ENCODE measurements at places on chromosomes 3 and 15. TPM values are rescaled to one million over a fixed set of nuclear protein-coding genes. Genes with fewer than 3 reads are reported as not detected.
A peak's percentile ranks its signal among the peaks of the same experiment; 100 is the strongest.

Gene GFM1
- total RNA-seq, result 60.1 TPM

DNA sequence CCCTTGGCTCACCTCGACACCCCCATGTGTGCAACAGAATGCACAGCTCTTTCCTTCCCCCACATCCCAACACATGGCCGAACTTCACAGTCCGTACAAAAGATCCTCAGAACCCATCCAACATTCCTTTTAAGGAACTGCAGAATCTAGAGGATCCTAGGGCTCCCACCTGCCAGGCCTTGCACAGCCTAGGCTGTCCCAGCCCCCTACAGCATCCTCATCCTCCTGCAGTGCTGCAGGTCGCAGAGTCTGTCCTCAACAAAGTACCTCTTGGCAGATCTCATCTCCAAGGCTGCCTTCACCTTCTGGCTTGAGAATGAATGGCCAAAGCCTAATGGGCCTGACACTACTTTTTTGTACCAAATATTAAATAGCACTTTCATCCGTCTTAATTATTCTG lies 19.8 kb downstream of the PRR23E start:
- DNase-seq, result no peak

DNA sequence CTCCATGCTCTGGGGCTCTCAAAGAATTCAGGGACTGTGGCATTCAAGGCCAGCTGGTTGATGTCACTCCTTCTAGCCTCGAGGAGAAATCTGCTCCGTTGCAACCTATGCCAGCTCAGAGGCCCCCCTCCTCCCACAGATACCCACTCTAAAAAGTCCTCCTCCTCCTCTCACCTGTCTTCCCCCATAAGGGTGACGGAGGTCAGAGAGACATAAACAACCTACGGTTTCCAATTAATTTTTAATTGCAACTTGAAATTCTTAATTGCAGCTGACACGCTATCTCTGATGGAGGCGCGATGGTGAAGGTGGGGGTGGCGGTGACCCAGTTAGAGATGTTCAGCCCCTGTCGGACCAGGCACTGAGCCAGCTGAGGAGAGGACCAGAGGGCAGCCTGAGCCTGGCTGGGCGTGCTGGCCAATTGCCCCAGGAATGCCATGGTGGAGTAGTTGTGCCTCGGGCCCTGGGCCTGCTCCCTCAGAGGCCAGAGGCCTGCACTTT lies 43.2 kb upstream of the INSYN1 start:
- DNase-seq, result peak; percentile 85

Gene CD96
- total RNA-seq, result 0.65 TPM

DNA sequence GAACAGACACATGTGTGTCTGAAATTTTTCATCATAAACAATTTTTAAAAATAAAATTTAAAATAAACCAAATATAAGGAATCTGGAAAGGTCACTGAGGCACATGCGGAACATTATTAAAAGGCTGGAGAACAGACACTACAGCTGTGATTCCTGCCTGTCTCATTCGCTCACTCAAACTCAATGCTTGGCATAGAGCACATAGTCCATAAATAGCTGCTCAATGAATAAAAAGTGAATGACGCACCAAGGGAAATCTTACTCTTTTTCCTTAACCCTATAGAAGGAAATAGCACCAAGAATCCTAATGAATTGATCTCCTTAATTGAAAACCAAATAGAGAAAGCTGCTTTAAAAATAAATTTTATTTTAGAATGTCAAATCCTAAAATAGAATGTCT lies 98.4 kb downstream of the FSIP1 start:
- DNase-seq, result no peak

GRCh38 chr3:131796111-131796510 lies 238.7 kb downstream of the CPNE4 start:
- DNase-seq, result no peak

DNA sequence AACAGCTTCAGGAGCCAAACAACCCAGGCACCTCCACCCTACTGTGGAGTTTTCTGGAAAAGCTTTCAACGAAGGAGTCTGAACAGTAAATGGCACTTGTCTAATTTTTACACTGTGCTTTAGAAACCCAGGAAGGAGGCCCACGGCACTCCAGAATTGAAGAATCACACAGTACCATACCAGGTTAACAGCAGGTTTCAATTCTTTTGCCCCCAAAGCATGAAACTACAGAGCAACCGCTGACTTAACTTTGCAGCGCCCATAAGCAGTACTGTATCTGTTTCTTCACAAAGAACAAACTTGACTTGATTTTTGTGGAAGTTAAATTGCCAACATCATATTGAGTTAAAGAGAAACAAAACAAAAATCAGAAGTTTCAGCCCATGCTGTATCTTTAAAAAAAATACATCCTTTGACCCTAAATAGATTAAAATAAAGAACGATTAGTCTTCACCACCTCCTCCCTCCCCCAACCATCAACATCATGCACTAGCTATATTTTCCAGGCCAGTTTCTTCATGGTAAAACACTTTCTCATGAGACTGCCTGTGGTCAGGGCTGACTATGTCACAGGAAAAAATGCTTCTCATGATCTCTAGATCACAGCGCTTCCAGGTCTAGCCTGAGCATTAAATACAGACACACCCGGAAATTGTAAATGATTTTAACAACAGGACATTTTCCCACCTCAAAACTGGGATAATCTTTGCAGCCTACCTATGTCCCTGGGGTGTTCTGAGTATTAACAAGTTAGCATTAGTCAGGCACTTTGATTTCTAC lies 456.3 kb downstream of the FOXP1 start:
- no peak for DNase-seq

DNA sequence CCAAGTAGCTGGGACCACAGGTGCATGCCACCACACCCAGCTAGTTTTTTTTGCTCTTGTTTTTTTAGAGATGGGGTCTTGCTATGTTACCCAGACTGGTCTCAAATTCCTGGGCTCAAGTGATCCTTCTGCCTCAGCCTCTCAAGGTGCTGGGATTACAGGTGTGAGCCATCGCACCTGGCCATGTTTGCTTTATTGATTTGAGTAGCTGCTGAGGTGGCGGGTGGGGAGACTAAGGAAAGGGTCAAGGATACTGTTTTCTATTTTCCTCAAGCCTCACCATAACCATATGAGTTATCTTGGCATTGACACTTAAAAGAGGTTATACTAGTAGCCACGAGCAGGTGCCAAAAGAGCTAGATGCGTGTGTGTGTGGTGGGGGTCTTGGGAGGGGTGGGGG lies 39.0 kb downstream of the CYFIP1 start:
- DNase-seq, result no peak

DNA sequence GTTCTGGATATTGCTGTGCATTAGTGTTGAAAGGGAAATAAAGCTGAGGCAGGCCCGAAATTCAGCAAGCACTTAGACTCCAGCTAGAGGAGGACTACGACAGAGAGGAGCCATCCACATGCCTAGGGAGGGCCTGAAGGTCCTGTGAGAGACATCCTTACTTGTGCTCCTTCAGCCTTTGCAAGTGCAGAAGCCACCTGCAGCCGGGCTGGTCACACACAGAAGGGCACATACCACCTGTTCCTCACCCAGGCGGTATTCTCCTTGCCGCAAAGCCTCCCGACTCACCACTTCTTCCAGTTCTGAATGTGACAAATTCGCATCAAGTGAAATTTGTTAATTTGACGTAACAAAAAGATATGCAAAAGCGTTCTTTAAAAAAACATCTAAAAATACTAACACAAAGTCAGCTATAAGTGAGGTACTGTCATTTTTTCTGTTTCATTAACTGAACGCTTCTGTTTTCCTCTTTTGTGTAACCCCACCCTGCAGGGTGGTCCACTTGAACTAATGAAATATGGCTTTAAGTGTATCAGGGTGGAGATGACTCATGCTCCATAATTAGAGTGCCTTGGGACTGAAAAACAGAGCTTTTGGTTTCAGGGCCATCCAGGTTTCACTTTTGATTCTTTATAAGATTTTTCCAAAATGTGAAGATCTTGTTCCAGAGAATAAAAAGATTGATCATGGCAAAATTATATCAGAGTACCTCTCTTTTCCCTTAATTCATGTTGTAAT lies 467.9 kb upstream of the ATP11B start:
- no peak for DNase-seq

Gene SOX14
- not detected for total RNA-seq

DNA sequence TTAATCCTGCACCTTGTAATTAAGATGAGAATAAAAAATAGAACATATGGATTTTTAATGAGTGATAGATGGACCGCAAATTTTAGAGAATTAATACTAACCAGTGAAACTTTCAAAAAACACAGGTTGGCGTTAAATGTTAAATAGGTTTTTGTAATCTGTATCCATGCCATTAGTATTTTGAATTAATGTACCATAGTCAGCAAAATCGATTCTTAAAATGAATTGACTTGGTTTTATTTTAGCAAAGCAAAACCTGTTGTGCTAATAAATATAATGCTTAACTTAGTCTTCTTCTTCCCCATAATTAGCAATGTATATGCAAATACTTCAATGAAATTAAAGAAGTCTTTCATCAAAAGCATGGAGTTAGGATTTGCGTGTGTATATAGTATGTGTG lies 63.1 kb downstream of the EPHA6 start:
- no peak for DNase-seq

DNA sequence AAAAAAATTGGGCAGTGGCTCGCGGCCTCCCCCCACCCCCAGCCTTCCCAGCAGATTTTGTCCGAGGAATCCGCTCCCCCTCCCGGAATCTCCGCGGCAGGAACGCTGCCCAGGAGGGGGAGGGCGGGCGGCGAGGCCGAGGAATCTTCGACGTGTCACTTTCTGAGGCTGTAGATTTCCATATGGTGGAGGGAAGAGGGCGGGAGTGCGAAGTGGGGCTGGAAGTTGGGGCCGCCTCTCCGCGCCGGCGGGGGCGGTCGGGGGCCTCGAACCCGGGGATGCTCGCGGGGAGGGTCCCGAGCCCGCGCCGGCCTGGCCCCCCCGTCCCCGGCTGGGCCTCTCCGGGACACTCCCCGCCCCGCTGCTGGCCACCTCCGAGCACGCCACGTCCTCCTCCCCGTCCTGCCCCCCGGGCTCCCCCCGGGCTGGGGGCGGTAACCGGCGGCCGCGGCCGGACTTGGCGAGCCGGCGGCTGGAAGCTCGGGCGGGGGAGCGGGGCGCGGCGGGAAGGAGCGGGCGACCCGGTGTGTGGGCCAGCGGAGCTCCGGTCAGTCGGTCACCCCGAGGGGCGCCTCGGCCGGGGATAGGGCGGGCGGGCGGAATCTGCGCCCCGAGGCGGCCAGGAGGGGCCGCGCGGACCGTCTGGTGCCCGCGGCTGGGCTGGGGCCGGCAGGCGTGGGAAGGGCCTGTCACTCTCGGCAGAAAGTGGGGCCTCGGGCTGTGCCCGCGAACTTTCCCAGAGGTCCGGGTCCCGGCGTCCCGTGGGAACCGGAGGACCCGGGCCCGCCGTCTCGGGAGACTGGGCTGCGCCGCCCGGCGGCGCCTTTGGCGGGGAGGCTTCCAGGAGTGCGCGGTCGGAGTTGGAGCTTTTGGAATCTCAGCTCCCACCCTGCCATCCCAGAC lies 951 bp downstream of the FNDC3B start:
- DNase-seq, result peak; percentile 90

DNA sequence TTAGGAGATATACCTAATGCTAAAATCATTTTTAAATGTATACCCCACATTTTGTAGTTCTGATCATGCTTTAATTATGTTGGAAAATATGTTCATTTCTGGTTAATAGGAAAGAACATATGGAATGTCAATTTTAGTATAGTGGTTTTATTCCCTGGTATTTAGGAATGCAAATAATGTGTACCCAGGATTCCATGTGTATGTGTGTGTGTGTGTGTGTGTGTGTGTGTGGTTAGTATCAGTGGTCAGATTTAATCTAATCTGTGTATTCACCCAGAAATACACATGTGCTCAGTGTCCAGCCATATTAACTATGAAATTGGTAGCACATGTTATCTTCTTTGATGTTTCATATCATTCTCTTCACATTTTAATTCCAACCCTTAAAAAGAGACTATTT lies 233.5 kb upstream of the DCBLD2 start:
- no peak for DNase-seq

GRCh38 chr3:15614958-15615357 lies 13.4 kb downstream of the BTD start:
- no peak for DNase-seq

DNA sequence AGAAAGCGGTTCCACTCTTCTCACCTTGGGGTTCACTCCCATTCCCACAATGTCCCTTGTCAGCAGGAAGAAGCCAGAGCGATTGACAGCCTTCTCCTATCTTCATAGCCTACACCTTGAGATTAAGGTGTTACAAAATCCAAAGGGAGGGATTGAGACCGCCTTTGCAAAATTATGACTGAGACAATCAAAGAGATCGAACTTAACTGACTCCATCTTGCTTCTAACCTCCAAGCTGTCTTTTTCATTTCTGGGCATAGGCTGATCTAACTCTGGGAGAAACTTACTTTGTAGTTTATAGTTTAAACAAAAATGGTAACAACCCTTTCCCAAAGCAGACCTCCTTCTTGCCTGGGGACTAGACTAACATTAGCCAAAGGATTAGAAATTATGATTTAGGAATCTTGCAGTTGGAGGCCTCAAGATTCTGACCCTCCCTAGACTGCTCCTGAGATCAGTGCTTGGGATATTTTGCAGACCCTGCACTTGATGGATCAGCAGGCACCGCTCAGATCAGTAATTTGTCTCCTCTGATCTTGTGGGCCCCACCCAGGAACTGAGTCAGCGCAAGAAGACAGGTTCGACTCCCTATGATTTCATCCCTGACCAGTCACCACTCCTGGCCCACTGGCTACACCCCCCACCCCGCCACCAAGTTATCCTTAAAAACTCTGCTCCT lies 40.0 kb downstream of the PAQR5 start:
- DNase-seq, result no peak

- no peak for DNase-seq
These were observed 46.7 kb downstream of the SV2B start for GRCh38 chr15:91146728-91147127.

DNA sequence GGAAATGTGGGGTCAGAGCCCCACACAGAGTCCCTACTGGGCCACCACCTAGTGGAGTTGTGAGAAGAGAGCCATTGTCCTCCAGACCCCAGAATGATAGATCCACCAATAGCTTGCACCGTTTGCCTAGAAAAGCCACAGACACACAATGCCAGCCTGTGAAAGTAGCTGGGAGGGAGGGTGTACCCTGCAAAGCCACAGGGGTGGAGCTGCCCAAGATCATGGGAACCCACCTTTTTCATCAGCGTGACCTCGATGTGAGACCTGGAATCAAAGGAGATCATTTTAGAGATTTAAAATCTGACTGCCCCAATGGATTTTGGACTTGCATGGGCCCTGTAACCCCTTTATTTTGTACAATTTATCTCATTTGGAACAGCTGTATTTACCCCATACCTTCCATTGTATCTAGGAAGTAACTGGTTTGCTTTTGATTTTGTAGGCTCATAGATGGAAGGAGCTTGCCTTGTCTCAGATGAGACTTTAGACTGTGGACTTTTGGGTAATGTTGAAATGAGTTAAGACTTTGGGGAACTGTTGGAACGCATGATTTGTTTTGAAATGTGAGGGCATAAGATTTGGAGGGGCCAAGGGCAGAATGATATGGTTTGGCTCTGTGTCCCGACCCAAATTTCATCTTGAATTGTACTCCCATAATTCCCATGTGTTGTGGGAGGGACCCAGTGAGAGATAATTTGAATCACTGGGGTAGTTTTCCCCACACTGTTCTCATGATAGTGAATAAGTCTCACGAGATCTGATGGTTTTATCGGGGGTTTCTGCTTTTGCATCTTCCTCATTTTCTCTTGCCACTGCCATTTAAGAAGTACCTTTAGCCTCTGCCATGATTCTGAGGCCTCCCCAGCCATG lies 49.0 kb downstream of the CD200 start:
- DNase-seq, result no peak
